Kidney (tissue), 22 donors: ENCODE measurements at places on chromosomes 11 and 22. TPM values are rescaled to one million over a fixed set of nuclear protein-coding genes. Genes with fewer than 3 reads are reported as not detected.

DNA sequence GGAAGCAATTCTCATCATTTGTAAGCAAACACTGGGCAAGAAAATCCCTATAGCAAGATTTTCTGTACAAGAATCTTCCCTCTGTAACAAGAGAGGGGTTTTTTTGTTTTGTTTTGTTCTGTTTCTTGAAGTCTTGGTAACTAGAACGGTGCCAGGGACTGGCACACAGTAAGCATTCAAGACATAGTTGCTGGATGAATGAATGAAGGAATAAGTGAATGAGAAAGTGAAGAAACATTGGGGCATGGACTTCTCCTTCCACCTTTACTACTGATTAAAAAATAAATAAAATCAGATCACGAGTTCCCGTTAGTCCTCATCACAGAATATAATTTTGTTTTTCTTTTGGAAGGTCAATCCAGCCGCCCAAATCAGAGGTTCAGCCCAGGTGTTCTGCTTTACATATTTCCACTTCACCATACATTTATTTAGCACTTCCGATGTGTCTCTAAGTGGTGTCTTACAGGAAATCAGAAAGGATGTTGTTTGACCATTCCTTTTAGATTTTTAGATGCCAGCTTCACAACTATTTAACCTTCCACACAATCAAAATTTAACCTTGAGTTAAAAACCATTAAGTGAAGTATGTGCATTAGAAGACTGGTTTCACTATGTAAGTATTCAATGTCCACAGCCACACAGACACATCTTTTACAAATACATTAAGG lies 281.2 kb downstream of the CADM1 start:
- DNase-seq = no peak

GRCh38 chr11:116862185-116862584 lies 24.8 kb upstream of the APOA1 start:
- no peak for DNase-seq

DNA sequence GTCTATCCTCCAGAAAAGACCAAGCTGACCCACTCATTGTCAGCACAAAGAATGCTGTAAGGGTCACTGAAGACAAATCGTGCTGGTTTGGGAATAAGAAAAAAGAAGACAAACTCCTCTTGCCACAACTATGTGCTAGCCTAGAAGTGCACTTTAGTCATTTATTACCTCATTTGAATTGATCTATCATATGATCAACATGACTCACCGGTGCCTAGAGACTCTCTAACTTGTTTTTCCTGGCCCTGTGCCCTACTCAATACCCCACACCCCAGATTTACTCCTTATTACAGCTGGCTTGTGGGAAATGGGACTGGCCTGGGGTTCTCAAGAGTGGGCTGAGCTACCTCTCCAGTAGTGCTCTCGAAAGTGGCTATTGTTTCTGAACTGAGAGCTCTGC lies 35.9 kb upstream of the HORMAD2 start:
- no peak for DNase-seq

- peak; percentile 49 for DNase-seq
Measured at GRCh38 chr11:44726283-44727113, at the start of gene TSPAN18. TSPAN18 (plus strand) TSS chr11:44726962; CDS start chr11:44906417, 179,455 bp downstream.

UBQLNL gene
- 0.69 TPM for total RNA-seq

DNA sequence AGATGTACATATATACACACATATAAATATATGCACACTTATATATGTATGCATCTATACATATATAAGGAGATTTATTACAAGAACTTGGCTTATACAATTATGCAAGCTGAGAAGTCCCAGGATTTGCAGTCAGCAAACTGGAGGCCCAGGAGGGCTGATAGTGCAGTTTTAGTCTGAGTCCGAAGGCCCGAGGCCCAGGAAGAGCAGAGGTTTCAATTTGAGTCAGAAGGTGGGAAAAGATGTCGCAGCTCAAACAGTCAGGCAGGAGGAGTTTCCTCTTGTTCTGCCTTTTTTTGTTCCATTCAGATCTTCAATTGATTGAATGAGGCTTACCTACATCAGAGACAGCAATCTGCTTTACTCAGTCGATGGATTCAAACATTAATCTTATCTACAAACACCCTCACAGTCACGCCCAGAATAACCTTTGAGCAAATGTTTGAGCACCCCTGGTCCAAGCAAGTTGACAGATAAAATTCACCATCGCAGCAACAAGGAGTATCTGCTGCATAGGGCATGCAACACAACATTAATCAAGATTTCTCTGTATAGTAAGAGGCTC lies 4.0 kb upstream of the SGSM1 start:
- no peak for DNase-seq

PLAAT5 gene
- total RNA-seq = 0.72 TPM
